ENCODE measurements at places on chromosomes 7 and 10.

DNA sequence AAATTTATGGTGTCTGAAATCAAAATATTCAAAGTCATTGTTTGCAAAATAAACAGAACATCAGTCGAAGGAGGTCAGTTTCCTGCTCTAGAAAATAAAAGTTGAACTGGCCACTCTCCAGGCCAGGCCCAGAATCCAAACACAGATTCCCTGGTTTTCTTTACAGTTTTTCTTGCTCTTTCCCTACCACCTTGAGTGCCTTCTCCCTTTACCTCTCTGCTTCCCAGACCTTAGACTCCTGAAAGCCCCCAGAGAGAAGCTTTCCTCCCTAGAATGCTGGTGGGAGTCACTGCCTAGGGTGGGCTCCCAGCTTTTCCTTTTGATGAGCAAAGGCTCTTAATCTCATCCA is 6.1 kb downstream of the DNTT start:
- DNase-seq, result no peak

DNA sequence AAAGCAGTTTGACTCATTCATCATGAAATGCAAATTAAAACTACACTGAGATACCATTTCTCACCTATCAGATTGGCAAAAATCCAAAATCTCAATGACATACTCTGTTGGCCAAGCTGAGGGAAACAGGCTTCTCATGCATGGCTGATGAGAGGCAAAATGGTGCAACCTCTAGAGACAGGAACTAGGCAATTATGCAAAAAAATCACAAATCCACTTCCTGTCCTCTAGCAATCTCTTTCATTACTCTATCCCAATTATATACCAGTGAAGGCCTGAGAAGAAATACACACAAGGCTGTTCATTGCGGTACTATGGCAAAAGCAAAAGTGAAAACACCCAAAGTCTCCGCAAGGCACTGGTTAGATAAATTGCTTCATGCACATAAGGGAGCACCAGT is 25.9 kb upstream of the PTPRN2 start:
- no peak for DNase-seq

DNA sequence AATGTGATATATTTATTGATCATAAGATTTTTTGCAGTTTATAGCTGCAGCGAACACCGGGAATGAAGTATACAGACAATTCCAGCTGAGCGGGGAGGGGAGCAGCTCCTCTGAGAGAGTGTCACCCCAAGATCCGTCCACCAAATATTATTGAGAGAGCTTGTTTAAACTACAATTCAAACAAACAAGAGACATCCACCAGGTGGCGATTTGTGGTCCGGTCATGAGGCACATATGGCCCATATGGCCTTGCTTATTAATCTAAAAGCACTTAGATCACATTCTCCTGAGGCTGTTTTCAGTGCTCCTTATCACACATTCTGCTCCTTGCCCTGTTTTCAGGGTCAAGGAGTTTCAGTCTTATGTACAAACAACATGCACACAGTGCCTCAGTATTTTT is 83.1 kb downstream of the THSD7A start:
- DNase-seq, result no peak

- DNase-seq, result no peak
Observed at GRCh38 chr10:112389271-112389822, 15.4 kb downstream of the ACSL5 start.

DNA sequence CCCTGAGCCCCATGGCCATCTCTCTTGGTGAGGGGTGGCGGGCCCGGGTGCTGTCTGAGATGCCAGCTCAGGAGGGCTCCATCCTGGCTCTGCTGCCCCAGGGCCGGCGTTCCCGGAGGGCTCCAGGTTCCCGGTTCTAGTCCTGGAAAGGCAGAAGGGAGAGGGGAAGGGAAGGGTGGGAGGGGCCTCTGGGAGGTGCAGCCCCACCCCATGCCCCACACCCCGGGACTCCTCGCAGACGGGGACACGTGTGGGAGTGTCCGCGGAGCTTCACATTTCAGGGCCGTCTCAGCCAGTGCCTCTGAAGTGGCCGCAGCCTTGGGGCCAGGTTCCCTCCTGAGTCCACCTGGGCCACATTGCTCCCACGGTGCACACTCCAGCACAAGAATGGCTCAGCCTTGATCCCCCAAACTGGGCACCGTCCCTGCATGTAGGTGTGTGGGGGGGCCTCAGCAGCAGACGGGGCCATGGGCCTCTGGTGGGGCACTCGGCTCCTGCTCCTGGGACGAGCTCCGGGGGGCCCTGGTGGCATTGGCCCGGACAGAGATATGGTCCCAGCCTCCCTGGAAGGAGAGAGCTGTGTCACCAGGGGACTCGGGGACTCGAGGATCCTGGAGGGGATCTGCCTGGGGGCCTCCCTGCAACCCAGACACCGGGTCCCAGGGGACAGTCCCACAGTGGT is 5.8 kb downstream of the BHLHA15 start:
- DNase-seq, result no peak

- peak; percentile 90 for DNase-seq
Observed at GRCh38 chr7:129825209-129825970, 127.4 kb downstream of the UBE2H start.

- no peak for DNase-seq
Observed at GRCh38 chr7:93178213-93178612, 30.0 kb upstream of the SAMD9L start.

GRCh38 chr7:73539709-73540108 is 17.6 kb upstream of the BAZ1B start:
- no peak for DNase-seq

- DNase-seq, result no peak
Observed at GRCh38 chr10:114680543-114681117, 22.6 kb upstream of the ABLIM1 start.

DNA sequence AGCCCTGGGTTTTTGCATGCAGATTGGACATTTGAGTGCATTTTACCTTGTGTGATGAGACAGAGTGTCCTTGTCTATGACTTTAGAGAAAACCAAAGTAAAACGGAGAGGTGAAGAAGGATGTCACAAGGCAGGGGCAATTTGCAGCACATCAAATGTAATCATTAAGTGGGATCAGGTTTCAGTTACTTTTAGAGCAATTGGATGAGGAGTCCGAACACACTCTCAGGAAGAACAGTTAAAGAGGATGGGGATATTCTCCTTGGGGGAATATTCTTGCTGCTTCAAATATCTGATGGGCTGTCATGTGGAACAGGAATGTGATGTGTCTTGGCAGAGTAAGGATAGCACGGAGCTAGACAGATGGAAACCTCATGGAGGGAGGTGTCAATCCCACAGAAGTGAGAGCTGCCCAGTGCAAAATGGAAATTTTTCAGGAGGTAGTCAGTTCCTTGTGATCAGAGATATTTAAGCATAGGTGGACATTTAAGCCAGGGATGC is 757 bp downstream of the RAB19 start:
- DNase-seq, result no peak

DNA sequence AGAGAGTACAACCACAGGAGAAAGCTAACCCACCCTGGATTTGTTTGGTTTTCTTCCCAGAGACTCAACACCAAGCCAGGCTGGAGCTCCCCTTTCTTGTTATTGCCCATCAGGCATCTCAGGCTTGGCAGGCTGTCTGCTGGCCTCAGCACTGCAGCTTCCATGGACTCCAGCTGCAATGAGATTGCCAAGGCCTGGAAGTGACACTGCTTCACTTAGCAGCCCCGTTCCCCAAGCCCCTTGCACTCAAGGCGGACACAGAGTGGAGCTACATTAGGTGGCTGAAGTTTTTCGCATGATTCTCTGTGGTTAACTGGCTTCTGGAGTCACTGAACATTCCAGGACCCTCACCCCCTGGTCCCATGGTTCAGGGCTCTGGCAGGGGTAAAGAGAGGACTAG is 163.1 kb upstream of the GDF10 start:
- no peak for DNase-seq

DNA sequence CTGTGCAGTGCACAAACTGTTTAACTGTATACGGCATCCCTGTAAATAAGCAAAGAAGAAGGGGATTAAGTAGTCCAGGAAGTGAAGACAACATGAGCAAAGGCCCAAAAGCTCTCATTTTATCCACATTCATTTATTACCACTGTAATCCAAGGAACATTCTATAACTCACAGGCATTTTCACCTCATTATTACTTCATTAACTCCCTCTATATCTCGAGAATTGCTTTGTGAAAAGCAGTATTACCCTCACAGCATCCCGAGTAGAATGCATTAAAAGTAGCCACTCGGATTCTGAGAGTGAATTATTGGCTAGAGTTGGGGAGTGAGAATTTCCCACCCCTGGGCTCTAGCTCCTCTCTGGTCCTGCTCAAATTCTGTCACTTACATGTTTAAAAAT is 51.0 kb upstream of the CHCHD3 start:
- no peak for DNase-seq

DNA sequence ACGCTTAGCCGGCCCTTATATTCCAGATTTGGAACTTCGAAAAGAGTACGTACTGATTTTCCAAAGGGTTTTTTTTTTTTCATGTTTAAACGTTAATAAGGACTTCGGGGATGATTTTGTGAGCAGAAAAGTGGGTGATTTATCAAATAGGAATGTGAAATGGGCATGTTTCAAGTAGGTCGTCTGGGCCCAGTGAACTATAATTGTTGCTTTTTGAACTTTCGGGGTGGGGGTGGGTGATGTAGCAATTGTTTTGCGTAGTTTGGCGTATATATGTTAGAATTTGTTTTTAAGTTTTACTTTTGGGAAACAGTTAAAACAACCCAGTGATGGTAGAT is 299 bp upstream of the PBLD start:
- DNase-seq, result no peak

- DNase-seq, result no peak
Observed at GRCh38 chr10:116133634-116134033, 139.4 kb downstream of the GFRA1 start.

GRCh38 chr7:32539919-32540531 is 44.7 kb downstream of the AVL9 start:
- DNase-seq, result no peak
